ENCODE measurements at places on chromosomes 6 and 20.

DNA sequence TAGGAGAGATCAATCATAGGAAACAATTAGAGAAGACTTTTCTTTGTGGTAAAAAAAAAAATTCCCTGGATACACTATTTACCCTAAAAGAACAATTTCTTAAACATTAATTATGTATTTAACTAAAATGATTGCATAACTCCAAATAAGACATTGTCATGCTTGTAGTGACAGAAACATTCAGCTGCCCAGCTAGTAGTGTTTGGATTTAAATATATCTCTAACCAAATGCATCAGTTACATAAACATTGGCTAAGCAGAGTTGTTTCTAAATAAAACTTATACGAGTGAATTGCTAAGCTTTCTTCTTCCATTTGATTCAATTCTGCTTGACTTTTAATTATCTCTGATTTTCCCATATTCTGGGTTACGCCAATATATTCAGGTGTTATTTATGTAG, 23.7 kb downstream of the MLIP start:
- no peak for DNase-seq

GRCh38 chr6:17101422-17102257, at the start of gene STMND1:
STMND1 (plus strand) TSS chr6:17102050; CDS start chr6:17102258, 208 bp downstream.
- DNase-seq, result peak; percentile 29

DNA sequence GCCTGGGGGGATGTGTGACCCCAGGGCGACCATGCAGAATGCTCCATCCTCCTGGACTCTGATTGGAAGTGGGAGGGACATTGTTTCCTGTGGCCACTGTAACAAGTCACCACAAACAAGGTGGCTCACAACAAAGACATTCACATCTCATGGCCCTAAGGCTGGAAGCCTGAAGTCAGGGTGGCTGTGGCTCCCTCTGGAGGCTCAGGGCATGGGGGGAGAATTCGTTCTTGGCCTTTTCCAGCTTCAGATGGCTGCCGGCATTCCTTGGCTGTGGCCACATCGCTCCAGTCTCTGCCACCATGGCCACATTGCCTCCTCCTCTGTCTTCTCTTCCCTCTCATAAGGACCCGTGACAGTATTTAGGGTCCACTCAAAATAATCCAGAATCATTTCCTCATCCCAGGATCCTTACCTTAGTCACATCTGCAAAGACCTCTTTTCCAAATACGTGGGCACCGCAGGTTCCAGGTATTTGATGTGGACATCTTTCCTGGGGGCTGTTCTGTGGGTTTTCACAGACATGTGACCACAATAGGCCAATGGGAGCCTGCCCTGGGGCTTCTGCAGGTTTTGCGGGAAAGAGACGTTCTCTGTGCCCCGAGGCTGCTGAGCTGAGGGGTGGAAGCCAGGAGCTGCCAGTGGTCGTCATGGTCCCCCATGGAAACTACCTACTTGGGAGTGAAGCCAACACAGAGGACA, 249.3 kb downstream of the PREX1 start:
- DNase-seq, result no peak

DNA sequence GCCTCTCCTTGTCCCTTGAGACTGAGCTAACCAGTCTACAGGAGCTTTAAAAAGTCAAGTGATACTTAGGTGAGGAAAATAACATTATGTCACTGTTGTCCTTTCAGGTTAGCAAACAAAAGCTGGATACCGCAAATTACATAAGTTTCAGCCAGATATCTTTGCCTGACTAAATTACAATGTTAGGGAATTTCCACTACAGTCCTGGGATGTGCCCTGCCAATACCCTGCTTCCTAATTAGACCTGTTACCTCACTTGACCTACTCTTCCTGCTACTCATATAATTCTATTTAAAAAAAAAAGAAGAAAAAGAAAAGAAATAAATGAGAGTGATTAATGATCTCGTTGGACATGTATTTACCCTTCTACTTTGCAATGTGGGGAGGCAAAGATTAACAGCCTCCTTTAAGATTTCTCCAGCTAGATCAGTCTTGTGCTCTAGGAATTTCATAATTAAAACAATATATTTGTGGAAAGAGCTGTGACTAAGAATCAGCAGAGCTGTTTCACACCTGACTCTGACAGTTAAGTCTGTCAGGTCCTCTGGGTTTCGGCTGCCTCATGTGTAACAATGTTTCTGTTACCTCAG, 318.9 kb downstream of the HDGFL1 start:
- peak; percentile 96 for DNase-seq

DNA sequence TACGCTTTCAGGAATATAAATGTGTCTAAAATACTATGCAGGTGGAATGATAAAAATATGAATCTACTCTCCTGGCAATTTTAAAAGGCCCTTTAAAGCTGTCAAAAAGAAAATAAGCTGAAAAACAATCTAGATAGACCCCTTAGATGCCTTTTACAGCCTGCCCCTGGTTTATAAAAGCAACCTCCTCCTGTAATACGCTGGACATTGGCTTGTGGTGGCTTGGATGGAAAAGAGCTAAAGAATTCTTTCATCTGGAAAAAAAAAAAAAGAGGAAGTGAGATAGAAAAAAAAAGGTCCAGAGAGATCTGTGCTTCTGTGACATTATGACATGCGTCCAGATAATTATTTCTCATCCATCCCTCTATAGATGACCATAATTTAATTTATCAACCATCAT, 115.9 kb upstream of the NRSN1 start:
- no peak for DNase-seq

DNA sequence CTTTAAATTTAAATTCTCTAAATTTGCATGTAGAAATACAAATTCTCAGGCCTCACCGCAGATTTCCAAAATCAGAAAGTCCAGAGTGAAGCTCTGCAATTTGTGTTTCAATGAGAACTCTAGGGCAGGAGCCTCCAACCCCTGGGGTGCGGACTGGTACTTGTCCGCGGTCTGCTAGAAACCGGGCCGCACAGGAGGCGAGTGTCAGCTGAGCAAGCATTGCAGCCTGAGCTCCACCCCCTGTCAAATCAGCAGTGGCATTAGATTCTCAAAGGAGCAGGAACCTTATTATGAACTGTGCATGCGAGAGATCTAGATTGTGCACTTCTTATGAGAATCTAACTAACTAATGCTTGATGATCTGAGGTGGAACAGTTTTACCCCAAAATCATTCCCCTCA, 203.0 kb upstream of the PCSK2 start:
- DNase-seq, result no peak

All from renal cortical epithelial cell (primary cell).